ENCODE measurements at places on chromosomes 7 and 10. TPM values are rescaled to one million over a fixed set of nuclear protein-coding genes. Genes with fewer than 3 reads are reported as not detected.

Gene GIMAP4
- 28.3 TPM for polyA plus RNA-seq

Gene EN2
- polyA plus RNA-seq: 0.07 TPM

GRCh38 chr10:103224133-103224532 lies 21.6 kb upstream of the RPEL1 start:
- no peak for DNase-seq

DNA sequence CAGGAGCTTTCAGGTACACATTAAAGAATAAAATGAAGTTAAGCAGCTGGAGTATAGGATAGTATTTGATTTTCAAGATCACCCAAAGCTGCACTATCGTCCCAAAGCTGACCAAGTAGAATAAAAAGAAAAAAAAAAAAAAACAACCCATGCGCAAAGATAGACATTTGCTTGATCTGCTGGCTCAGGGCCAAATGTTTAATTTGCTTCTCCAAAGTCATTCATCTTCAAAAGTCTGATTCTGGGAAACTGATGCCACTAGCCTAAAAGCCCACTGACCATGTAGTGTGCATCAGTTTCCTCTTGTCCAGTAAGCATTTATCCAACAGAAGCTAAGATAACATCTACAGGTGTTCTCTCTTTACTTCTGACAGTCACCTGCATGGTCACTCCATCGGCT lies 14.5 kb downstream of the MEST start:
- no peak for DNase-seq

GRCh38 chr10:9615189-9615588 lies 1402.5 kb upstream of the CELF2 start:
- DNase-seq: no peak

GRCh38 chr10:4018054-4018511 lies 233.1 kb upstream of the KLF6 start:
- no peak for DNase-seq

Measured in left renal cortex interstitium (tissue), 4 donors.